ENCODE measurements at places on chromosomes 12 and 14.

- no peak for DNase-seq
Measured at GRCh38 chr14:36655963-36656686, 5.5 kb upstream of the PAX9 start.

GRCh38 chr12:131902332-131903241 lies 8.2 kb downstream of the ULK1 start:
- DNase-seq: no peak

DNA sequence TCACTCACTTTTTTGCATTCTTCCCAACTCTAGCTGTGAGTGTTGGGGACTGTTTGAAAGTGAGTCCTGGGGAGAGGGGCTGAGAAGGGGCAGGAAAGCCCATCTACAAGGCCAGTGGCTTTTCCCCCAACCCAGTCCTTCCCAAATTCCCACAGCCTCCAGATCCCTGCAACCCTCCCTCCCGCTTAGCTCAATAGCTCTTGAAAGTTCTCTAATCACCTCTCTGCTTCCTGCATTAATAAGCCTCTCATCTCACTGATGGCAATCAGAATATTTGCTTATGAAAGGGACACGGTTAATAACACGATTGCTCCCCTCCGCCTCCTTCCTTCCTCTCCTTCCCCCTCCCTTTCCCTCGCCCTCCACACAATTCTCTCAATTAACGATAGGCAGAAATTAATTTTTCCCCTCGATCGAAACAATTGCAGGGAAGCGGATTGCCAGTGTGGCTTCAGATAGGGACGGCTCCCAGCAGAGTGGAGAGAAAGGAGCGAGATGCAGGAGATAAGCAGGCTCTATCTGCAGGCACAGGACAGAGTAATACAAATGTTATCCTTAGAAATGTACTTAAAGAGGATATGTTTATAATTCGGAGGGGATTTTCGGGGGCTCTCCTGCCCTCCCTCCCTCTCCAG lies 15.1 kb upstream of the GPATCH2L start:
- DNase-seq: no peak

- no peak for DNase-seq
Measured at GRCh38 chr12:98977186-98977585, 332.1 kb downstream of the APAF1 start.

DNA sequence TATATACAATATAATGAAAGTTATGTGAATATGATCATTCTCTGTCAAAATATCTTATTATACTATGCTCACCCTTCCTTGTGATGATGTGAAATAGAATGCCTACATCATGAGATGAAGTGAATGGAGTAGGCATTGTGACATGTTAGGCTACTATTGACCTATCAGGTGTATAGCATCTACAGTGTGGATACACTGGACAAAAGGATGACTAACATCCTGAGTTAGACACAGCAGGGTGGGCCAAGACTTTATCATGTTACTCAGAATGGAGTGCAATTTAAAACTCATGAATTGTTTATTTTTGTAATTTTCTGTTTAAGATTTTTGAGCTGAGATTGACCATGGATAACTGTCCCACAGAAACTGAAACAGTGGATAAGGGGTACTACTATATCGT lies 53.4 kb upstream of the NAV3 start:
- no peak for DNase-seq

- DNase-seq: no peak
Measured at GRCh38 chr14:53695692-53696214, 260.9 kb downstream of the BMP4 start.

GRCh38 chr12:29207120-29207519 lies 58.0 kb downstream of the FAR2 start:
- DNase-seq: no peak

DNA sequence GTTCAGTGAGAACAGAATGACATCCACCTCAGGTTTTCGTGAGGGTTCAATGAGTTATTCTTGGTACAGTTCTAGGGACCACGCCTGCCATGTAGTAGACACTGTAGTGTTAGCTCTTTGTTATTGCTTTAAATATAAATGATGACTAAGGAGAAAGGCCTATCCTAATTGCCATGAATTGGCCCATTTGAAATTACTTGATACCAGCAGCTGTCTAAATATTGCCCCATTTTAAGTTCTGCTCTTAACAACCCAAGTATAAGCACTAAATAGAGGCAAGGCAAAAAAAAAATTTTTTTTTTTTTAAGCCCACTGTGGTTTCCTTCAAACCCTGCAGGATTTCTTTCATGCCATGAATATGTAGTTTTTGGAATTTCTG lies 84.5 kb downstream of the BORCS5 start:
- DNase-seq: no peak

DNA sequence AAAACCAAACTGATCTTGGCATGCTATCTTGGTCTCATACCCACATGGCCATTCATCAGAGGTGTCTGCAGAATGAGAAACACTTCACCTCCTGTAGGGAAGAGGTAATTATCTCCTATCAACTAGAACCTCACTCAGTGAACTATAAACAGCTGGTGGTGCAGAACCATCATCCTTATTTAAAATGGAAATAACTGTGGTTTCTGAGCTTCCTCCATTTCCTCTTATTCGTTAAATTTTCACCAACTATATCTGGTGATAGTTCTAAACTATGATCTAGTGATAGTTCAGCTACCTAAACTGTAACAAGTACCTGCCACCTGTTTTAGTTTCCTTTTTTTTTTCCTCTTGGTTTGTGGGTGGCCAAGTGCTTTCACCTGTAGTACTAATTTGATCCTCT lies 218.5 kb downstream of the FUT8 start:
- DNase-seq: no peak

DNA sequence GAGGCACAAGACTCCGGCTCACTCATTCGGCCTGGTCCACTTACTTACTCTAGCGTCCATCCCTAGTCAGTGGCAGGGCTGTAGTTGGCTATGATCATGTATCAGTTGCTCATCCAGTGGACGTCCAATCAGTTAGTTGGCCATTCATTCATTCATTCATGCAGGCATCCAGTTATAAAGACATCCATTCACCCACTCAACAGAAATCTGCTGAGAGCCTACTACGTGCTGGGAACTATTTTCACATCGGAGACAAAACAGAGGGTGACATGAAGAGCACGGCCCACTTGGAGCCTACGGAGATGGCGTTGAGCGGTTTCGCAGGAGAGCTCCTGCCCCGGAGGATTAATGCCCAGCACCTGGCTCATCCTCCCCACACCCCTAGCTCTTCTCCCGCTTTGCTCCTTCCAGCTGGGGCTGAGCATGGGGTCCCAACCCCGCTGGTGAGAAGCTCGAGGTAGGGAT lies 49.7 kb downstream of the SNAPC1 start:
- no peak for DNase-seq

GRCh38 chr12:65084579-65084978 lies 36.5 kb downstream of the WIF1 start:
- no peak for DNase-seq
